GM23338 (cell line): ENCODE measurements at places on chromosomes 7 and 10. TPM values are rescaled to one million over a fixed set of nuclear protein-coding genes. Genes with fewer than 3 reads are reported as not detected.

Gene DYNC1I1
- 0.82 and 4.1 TPM in 2 replicates for total RNA-seq

GRCh38 chr7:80105701-80106408, 28.8 kb upstream of the GNAI1 start:
- no peak for DNase-seq

DNA sequence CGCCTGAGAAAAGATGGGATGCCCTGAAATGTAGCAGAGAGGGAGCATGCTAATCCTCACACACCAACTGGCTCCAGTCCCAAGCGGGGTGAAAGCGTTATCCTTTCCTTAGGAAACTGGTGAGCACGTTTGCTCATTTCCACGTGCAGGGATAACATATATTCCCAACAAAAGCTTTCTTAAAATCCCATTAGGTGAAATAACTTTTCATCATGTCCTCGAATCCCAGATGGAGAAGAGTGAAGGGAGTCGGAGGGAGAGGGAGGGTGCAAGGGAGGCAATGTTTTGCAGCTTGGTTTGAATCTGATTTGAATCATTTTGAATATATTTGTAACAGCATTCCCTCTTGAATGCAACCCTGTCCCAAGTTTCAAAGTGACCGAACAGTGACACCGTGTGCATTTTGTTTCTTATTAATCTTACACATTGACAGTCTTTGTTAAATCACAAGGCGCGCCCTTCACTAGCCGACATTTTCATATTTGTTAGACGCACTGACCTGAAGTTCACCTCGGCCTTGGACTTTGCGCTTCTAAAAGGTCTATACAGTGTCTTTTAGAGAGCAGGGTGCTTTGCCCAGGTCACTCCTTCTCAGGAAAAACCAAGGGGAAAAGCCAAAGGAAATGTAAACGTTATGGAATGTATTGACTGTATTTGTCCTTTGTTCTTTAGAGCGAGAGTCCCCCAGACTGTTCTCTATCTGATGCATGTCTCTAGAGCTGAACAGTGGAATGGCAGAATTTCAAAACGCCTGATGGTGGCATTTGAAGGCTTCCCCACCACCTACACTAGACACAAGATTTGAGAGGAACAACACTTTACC, 3.1 kb upstream of the HOXA4 start:
- DNase-seq: no peak

Gene PRF1
- not detected in 2 replicates for total RNA-seq

DNA sequence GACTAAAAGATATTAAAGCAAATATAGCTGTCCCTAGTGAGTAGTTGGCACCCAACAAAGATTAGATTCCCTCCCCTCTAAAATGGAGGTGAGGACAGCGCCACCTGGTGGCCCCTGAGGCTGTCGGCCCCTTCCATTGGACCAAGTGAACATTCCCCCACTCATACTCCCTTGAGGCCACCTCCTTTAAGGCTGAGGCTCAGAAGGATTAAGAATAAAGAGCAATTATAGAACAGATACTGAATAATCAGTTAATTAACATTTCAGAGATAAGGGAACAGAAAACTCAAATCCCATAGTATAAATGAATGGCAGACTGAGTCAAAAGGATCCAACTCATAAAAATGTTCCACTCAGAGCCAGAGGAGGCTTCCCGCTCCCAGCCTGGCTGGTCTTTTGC, 130.4 kb upstream of the GHITM start:
- peak; percentile 73 for DNase-seq
